ENCODE measurements at places on chromosomes 7 and 10.

- no peak for DNase-seq
Observed at GRCh38 chr7:131745390-131746248, 189.2 kb upstream of the PODXL start.

- DNase-seq: no peak
Observed at GRCh38 chr7:85471740-85472139, 284.9 kb upstream of the SEMA3D start.

DNA sequence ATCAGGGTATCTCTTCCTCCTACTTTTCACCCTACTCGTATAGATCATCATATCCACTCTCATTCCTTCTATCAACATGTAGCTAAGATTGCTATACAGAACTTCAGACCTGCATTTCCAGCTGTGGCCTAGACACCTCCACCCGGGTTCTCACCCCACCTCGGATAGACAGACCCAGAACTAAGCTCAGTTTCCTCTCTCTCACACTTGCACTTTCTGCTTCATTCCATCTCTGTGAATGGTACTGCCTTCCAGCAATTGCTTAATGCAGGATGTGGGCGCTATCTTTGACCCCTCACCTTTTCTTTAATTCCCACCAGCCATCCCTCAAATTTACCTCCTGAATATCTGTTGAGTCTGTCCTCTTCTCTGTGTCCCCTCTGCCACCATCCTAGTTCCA lies 35.7 kb downstream of the AGK start:
- DNase-seq: no peak

GRCh38 chr7:137685433-137686164 lies 161.2 kb downstream of the DGKI start:
- no peak for DNase-seq

DNA sequence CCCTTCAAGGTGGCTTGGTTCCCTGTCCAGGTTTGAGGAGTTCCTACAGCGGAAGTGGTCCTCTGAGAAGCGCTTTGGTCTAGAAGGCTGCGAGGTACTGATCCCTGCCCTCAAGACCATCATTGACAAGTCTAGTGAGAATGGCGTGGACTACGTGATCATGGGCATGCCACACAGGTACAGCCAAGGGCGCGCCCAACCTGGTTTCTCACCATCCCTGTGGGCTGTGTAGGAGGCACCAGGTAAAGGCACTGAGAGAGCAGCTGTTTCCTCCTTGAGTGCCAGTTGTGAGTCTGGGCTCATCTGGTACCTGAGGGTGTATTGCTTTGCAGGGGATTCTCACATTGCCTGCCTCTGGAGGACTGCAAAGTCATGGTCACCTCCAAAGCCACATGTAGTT lies 68.0 kb downstream of the OGDH start:
- no peak for DNase-seq

GRCh38 chr7:147196481-147196880 lies 1079.9 kb downstream of the CNTNAP2 start:
- DNase-seq: no peak

- no peak for DNase-seq
Observed at GRCh38 chr7:37212556-37212955, 236.1 kb downstream of the ELMO1 start.

- no peak for DNase-seq
Observed at GRCh38 chr10:66698069-66698468, 227.8 kb upstream of the LRRTM3 start.

DNA sequence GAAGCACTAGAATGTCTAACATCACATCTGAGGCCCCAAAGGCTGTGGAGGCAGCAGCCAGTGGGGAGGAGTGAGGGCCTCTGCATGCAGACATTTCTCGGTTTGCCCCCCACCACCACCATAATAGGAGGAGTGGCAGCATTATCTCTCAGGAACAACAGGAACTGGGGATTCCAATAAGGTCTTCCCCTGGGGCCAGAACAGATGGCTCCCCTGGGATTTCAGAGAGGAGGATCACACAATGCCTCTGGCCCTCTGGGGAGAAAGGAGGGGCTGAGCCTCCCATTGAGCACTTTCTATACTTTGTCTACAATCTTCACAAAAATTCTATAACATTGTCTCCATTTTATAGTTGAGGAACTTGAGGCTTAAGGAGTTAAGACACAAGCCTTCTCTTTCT lies 61.1 kb downstream of the GRID1 start:
- DNase-seq: no peak

DNA sequence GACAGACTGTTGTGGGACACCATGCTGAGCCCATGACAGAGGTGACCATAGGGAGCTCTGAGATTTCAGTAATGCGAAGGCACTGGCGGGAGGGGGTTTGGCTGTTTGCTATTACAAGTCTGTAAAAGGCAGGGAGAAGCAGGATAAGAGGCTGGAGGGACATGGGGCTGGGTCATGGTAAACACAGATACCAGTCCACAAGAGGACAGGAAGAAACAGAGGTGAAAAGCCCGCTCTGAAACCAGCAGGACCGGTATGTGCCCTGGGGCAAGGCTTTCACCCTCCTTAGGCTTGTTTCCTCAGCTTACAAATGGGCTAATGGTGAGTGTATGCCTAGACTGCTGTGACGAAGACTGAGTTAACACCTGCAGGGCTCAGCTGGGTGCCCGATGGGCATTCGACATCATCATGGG lies 34.1 kb downstream of the ANXA11 start:
- DNase-seq: no peak

DNA sequence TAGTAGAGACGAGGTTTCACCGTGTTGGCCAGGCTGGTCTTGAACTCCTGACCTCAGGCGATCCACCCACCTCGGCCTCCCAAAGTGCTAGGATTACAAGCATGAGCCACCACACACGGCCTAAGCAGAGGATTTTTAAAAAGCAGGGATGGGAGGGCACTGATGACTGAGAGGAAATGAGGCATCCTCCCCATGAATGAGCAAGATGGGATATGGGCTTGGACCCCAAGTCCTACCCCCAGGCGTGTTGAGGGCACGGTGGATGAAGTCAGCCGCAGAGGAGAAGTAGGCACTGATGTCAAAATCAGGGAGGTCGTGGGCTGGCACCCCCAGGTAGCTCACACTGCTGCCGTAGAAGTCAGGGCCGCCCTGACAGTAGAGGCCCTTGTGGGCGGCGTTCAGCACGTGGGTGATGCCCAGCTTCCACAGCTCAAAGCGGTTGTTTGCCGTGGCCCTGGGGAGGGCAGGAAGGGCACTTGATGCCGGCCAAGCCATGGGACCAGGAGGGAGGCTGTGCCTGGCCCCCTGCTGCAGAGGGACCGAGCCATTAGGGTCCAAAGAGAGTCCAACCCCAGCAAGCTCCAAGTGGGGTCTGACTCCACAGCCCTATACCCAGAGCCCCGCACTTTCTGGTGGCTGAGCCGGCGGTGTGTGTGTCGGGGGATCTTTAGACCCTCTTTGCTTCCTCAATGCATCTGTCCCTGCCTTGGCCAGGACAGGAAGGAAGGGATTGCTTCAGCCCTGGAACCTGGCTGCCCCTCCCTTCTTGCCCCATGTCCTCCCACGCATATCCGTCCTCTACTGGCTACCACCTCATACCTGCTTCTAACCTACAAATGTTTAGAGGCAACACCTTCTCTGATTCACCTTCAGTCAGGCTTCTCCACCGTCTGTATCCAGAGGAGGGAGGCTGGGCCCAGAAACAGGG lies 3.4 kb upstream of the SAMD8 start:
- DNase-seq: no peak

GRCh38 chr7:71444130-71444529 lies 312.2 kb downstream of the GALNT17 start:
- DNase-seq: no peak

- no peak for DNase-seq
Observed at GRCh38 chr10:1425879-1426278, 311.4 kb downstream of the ADARB2 start.

- DNase-seq: no peak
Observed at GRCh38 chr7:42262964-42263363, 26.0 kb upstream of the GLI3 start.

DNA sequence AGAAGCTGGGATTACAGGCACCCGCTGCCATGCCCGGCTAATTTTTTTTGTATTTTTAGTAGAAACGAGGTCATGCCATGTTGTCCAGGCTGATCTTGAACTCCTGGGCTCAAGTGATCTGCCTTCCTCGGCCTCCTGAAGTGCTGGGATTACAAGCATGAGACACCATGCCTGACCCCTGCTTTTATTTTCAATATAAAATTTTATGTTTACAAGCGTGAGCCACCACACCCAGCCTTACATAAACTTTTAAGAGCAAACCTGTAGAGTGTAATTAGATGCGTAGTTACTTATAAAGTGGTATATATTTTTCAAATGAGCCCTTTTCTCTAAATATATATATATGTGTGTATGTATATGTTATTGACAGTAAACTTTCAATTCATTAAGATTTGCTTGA lies 8.7 kb downstream of the CNNM2 start:
- no peak for DNase-seq

DNA sequence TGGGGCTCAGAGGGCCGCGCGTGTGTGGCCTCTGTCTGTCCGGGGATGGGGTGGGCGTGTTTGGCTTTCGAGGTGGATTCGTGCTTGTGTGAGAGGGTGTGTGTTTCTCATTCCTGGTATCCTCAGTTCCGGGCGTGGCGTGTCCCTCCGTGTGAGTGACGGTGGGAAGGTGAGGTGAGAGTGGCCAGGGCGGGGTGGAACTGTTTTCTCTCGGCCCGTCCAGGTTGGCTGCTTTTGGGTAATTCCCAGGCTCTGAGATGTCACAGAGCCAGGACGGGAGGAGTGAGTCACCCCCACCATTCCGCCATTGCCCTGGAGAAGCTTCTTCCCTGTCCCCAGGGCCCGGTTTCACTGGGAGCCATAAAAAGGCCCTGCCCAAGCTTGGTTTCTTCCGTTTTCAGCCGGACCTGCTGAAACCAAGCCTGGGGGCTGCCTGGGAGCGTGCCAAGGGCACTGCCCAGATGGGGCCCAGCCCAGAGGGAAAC lies 21.3 kb upstream of the CLDN4 start:
- DNase-seq: no peak

GRCh38 chr10:83250396-83250795 lies 888.9 kb upstream of the GHITM start:
- no peak for DNase-seq

- DNase-seq: no peak
Observed at GRCh38 chr7:30764030-30764975, 6.9 kb upstream of the MINDY4 start.

DNA sequence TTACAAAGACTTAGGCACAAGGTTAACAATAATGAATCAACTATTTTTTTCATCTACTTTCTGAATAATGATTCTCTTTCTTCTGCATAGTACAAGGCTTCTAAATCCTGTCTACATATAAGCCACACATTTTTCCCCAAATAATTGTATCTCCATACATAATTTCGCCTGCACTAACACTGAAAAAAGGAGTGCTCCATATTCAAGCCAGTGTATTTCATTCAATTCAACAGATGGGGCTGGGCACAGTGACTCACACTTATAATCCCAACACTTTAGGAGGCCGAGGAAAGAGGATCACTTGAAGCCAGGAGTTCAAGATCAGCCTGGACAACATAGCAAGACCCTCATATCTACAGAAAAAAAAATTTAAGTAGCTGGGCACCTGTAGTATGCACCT lies 86.0 kb upstream of the ZNF800 start:
- no peak for DNase-seq

GRCh38 chr10:95513008-95513589 lies 48.1 kb downstream of the SORBS1 start:
- DNase-seq: no peak

DNA sequence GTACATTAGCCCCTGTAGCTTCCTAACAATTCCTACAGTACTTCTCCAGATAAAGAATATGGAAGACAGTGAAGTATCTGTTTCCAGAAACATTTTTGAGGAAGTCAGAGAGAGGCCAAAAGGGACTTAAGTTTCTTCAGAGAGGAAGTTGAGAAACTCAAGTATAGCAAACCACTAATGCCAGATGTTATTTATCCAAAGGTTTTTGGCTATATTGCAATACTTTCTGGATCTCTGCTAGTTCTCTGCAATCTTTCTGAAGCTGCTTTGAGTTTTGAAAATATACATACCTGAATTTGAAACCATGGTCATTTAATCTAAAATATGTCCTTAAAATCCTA lies 64.7 kb downstream of the BICC1 start:
- no peak for DNase-seq

DNA sequence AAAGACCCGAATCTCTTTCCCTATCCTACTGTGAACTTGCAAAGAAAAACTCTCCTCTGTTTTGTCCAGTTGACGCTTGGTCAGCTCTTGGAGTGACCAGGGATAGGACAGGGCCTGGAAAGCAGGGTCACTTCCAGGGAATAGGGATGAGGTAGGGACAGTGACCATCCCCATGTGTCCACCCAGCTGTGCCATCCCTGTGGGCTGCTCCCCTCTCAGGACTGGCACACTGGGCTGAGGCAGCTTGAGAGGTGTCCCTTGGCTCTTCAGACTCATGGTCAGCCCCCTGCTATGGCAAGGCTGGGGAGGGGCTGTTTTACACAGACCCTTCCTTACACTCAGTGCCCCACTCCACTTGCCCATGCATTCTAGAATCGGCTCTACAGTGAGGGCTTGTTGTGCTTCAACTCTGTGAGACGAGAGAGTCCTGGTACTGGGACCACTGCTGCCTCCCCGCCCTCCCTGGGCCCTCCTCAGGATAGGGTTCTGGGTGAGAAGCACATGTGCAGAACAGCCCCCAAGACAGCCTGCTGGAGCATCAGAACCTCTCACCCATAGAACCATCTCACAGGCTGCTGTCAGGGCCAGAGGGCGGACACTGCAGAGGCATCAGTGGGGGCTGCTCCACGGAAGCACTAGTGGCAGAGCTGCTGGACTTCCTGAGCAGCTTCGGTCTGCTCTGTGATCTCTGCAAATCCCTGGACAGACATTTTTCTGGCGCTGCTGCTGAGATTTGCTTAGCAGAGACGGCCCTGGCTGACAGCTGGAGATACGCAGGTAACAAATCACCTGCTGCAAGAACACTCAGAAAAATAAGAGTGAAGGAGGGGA lies 202.8 kb upstream of the CXCL12 start:
- no peak for DNase-seq

- no peak for DNase-seq
Observed at GRCh38 chr7:114765331-114766040, 156.4 kb upstream of the MDFIC start.

DNA sequence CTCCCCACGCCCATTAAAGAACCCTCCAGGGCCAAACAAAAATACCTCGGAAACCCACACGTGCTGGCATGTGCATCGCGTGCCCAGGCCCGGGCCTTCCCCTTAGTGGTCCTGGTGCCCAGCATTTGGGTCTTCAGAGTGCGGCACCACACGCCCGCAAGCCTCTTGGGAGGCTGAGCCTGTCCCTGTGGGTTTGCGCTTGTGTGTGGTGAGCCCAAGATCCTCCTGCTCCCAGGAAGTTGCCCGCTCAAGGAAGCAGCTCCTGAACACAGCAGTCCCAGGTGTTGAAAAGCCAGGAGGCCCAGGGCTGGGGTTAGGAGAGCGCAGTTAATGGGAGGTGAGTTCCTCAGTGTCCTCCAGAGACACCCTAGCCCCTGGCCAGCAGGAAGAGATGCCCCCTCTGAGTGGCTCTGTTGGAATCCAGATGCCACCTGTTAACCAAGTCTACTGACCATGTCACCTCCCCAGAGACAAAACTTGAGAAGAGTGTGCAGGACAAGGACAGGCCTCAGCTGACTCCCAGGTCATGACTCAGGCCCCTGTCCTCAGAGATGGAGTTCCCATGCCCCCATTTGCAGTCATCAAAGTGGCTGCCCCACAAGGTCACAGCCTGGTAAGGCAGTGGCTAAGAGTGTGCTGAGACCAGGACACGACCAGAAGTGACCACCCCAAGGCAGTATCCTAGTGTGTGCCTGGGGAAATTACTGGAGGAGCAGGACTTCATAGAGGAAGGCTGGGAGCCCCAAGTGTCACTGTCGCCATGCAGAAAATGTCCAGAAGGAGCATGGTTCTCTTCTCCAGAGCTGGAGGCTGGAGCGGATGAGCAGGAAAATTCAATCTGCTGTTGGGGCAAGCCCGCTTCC lies 5.2 kb downstream of the FZD9 start:
- DNase-seq: no peak

All from GM19239 (cell line).